ENCODE measurements at places on chromosomes 3 and 15.

GRCh38 chr15:41487802-41488201, 5.9 kb upstream of the ITPKA start:
- DNase-seq = no peak

- no peak for DNase-seq
Measured at GRCh38 chr3:20125289-20125688, 60.7 kb downstream of the SGO1 start.

GRCh38 chr15:52164631-52165265, 26.4 kb downstream of the GNB5 start:
- DNase-seq = no peak

DNA sequence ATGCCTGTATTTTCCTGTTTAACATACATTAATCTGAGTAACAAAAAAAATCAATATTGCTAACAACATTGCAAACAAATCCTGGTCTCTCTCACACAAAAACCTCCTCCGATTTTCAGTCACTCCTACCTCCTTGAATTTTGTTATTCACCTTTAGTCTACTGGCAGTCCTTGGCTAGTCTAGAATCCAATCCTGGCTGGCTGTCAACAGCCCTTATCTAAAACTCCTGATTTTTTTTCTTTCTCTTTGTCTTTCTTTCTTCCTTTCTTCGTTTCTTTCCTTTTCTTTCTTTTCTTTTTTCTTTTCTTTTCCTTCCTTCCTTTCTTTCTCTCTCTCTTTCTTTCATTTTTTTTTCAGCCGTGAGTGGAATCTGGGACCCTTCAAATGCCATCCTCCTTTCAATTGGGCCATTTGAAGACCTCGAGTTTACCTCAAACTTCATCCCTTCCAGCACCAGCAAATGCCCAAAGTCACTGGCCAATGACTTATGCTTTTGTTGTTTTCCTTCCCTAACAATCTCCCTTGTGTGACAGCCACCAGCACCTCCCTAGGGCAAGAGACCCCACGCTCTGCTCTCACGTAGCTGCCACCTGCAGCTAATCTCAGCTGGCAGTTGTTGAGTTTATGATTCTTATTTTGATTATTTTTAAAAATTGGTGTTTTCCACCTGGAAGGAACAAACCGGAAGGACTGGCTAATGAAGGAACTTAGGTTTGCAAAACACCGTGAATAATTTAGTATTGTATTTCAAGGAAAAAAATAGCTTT, 6.8 kb upstream of the ONECUT1 start:
- DNase-seq = no peak

- DNase-seq = peak; percentile 23
Measured at GRCh38 chr15:45199136-45199810, 11.5 kb upstream of the SHF start.

DNA sequence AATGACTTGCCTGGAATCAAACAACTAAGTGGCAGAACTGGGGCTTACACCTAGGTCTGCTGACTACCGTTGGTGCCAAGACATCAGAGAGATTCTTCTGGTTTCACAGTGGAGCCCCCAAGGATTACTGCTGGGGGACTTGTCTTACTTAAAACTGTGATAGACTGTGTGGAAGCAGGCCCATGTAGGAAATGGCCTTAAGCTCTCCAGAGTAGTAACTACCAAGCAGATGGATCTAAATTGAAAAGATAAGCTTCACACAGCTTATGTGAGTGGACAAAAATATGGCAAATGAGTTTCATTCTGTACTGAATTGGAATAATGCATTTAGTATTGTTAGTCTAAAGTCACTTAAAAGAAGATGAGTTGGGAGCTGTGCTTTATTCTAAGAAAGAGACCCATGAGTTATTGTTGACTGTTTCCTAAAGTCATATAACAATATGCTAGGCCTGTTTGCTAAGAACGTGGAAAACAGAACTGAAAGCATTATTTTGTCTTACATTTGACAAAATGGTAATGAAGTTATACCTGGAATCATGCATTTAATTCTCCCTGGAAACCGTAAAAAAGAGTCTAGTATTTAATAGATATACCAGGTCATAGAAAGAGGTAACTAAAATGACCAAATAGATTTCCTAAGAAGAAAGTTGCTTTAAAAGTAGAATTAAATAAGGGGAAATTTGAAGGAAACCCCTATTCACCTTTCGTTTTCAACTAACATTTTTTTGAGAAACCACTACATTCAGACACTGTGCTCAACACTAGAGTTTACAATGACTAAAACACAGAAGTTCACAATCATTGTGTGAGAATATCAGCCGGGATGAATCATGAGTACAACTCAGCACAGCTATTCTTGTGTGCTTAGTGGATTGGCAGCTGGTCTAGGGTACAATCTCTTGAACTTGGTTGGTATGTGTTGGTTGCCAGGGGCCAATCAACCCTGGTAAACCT, 13.0 kb upstream of the MAPK6 start:
- no peak for DNase-seq

- DNase-seq = peak; percentile 80
Measured at GRCh38 chr3:46947981-46948791, 28.4 kb downstream of the CCDC12 start.

- no peak for DNase-seq
Measured at GRCh38 chr3:181358562-181358961, 353.2 kb upstream of the SOX2 start.

GRCh38 chr15:39581793-39582285, 960 bp downstream of the THBS1 start:
- no peak for DNase-seq

GRCh38 chr3:4571690-4572334, 78.7 kb downstream of the ITPR1 start:
- no peak for DNase-seq

DNA sequence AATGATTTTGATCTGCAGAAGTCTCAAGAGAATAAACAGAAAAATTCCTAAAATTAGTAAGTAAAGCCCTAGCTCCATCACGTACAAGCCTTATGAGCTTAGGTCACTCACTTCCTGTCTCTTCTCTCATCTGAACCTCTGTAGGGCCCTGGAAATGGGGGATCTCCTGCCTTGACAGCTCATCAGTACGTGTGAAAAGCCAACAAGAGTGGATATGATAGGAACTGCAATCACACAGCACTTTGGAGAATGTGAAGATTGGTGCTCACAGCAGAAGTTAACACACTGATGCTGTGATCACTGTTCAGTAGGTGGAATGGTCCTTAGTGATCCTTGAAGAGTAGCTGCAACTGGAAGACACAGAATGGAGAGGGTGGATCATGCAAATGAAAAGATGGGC, 27.8 kb upstream of the ALDH1L1 start:
- DNase-seq = no peak

GRCh38 chr3:76096836-76097588, 311.7 kb upstream of the ZNF717 start:
- DNase-seq = no peak

DNA sequence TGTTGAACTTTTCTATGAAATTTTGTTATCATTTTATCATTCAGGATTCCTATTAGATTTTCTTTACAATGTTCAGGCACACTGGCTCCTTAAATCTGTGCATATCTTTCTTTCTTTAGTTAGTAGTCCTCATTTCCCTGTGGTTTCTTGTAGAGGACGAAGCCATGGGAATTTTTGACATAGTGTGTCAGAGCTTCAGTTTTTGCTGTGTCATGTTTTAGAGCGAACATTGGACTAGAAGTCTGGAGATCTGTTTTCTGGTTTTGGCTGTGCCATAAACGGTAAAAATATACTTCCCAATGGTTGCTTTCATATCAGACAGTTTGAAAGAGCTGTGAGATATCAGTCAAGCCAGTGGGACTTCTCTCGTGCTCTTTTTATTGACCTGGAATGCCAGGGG, 105.2 kb downstream of the CHCHD4 start:
- DNase-seq = no peak

- peak; percentile 48 for DNase-seq
Measured at GRCh38 chr15:59138243-59138642, 33.3 kb downstream of the CCNB2 start.

- DNase-seq = no peak
Measured at GRCh38 chr3:58120075-58120812, 90.5 kb downstream of the DNASE1L3 start.

- DNase-seq = no peak
Measured at GRCh38 chr3:24863215-24863614, 368.6 kb upstream of the THRB start.

DNA sequence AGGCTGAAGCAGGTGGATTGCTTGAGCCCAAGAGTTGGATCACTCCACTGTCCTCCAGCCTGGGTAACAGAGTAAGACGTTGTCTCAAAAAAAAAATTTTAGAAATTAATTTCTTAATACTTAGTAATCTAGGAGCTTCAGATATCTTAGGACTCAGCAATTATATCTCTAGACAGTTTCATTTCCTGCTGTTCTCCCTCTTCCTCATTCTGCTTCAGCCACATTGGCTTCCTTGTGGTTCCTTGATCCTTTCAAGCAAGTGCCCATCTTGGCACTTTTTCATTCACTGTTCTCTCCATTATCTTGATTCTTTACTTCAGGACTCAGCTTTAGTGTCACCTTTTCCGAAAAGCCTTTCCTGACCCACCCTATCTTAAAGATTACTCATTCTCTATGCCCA, 22.5 kb downstream of the TMEM202 start:
- DNase-seq = no peak

GRCh38 chr3:47007482-47008233, 28.2 kb downstream of the NBEAL2 start:
- DNase-seq = no peak

Measured in activated gamma-delta T cell treated with Interleukin-2 at 50 U/mL for 16 hours (primary cell).